Choroid plexus epithelial cell (primary cell): ENCODE measurements at places on chromosomes 11 and 22.

- no peak for DNase-seq
Measured at GRCh38 chr22:48669986-48670716, 1157.5 kb downstream of the BRD1 start.

DNA sequence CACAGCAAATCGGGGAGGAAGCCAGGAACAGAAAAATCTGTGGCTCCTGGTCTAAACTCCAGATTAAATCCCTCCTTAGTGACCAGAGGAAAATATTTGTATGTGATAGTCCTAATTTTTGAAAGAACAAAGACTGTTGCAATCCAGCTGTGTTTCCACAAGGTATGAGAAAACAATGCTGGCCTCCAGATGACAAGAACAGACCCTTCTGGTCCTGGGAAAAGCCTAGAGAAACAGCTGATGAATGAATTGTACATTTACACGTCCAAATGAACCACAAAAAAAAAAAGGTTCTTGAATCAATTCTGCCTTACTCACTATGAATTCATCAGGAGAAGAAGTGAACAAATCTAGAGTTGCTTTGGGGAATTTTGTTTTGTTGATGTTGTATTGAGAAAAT, 63.7 kb downstream of the ETS1 start:
- peak; percentile 69 for DNase-seq

DNA sequence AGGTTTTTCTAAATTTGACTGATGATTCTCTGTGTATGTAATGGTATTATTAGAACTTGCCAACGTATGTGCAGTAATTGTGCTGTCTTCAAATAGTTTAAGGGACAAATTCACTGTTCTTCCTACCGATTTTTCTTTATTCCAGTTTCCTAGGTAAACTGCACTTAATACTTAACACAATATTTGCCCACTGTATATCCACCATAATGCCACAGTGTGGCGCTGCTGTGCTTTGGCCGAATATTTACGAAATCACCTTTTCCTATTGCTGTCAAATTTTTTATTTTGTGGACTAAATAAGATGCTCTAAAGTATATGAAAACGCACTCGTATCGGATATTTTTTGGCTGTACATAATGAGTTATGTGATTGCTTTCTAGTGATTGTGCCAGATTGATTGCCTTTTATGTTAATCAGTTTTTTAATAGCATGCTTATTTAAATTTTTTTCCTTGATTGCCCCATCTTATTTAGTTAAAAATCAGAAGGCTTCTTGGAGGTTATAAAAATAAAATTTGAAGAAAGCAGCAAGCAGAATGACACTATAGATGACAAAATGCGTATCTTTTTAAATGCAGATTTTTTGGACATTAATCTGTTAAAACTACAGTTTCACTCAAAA, 10.5 kb downstream of the AASDHPPT start:
- peak; percentile 82 for DNase-seq

GRCh38 chr11:102824556-102824955, 18.9 kb downstream of the MMP3 start:
- DNase-seq: peak; percentile 7

DNA sequence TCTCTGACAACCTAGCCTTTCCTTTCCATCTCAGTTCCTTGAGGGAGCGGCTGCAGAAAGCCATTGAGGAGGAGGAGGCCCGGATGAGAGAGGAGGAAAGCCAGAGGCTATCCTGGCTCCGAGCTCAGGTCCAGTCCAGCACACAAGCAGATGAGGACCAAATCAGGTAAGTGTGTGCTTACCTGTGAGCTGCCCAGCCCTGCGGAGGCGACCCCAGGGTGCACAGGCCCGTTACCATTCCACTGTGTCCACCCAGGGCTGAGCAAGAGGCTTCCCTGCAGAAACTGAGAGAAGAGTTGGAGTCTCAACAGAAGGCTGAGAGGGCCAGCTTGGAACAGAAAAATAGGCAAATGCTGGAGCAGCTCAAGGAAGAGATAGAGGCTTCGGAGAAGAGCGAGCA, 63.1 kb downstream of the CEP164 start:
- no peak for DNase-seq

DNA sequence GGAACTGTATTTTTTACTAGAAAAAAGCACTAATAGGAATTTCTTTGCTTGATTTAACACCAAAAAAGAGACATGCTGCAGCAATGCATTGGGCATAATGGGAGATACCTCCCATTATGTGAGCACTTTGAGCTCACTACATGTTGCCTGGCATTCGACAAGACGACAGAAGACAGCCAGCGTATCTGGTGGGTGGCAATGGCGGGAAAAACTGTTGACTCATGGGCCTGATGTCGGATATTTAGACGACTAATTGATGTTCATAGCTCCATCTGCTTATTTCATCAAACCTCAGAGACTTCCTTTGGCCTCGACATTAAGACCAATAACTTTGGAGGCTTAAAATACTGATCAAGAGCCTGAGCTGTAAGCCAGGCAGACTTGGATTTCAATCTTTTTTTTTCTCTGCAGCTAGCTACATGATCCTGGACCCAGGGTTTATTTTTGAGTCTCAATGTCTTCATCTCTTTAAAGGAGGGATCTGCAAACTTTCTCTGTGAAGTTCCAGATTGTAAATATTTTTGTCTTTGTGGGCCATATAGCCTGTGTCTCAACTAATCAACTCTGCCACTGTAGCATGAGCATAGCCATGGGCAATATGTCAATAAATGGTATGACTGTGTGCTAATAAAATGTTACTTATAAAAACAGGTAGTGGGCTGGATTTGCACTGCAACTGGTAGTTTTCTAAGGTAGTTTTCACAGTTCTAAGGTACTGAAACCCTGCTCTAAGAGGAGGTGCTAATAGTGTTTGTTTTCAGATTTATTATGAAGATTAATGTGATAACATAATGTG, 375.1 kb downstream of the METTL15 start:
- no peak for DNase-seq

GRCh38 chr22:40443732-40444131, 73.3 kb downstream of the SGSM3 start:
- DNase-seq: no peak

GRCh38 chr11:73355109-73355508, 21.1 kb upstream of the RELT start:
- no peak for DNase-seq

GRCh38 chr11:117976445-117976844, 9.7 kb upstream of the IL10RA start:
- no peak for DNase-seq

GRCh38 chr11:69218271-69218682, 62.5 kb downstream of the SMIM38 start:
- DNase-seq: no peak

DNA sequence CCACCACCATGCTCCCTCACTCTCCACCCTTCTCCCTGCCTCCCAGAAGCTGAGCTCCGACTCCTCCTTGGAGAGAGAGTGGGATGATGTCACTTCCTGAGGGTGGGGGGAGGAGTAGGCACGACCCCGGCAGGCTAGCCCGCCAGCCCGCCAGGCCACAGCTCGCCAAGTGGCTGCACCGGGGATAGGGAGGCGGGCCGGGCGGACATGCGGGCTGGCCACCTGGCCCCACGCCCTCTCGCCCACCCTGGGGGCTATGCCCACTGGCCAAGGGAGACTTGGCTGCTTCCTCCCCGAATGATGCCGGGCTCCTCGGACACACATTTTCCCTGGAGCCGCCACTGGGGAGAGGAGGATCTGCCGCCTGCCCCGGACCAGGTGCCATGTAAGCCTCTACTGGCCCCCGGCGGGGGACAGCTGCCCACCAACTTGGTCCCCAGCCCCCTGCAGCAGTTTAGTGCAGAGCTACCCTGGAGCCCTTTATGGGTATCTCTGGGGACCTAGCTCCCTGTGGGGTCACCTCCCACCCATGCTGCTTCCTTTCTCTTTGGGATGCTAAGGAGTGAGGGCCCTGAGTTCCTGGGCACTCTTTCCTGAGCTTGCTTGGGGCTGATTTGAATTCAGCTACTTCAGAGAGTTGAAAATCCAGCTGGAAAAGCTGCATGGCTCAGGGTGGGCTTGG, 33.7 kb upstream of the MYRF start:
- DNase-seq: peak; percentile 63

- DNase-seq: no peak
Measured at GRCh38 chr11:58446294-58446693, 4.3 kb upstream of the OR5B12 start.

DNA sequence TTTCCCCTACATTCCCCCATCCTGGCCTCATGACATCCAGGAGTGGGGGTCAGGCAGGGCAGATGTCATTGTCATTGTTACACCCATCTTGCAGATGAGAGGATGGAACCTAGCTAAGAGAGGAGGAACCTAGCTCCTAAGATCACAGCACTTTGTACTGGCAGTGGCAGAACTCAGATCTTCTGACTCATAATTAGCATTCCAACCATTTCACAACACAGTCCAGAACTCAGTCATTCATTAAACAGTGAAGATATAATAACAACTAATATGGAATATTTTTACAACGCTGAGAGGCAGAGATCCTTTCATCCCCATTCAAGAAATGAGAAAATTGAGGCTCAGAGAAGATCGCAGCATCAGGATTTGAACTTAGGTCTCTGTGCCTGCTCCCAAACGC, 127.8 kb downstream of the CHST1 start:
- peak; percentile 23 for DNase-seq

- no peak for DNase-seq
Measured at GRCh38 chr11:40269865-40270264, 1189.6 kb downstream of the LRRC4C start.

DNA sequence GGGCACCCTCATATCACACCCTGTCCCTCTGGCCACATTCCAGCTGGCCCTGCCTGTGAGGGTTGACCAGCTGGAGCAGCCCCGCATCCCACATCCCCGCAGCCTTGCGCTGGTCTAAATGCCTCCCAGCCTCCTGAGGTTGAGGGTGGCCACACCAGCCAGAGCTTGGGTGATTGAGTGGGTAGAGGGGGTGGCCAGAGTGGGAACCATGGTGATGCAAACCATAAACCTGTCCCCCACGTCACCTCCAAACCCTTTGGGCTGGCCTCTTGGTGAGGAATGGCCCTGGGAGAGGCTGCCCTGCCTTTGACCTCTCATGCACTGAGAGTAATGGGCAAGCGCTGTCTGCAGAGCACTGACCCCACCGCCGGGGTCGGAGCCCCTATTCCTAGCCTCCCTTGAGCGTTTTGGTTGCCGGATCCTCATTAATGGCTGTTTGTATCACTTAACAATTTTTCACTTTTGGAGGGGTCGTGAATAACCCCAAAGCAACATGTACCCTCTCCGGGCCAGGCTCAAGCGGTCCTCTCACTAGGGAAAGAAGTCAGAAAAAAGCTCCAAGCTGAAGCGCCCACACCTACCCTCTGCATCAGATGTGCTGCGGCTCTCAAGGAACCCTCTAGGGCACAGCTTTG, 16.0 kb upstream of the KCNQ1OT1 start:
- no peak for DNase-seq

GRCh38 chr11:45726493-45727054, 61.2 kb upstream of the CHST1 start:
- DNase-seq: no peak

DNA sequence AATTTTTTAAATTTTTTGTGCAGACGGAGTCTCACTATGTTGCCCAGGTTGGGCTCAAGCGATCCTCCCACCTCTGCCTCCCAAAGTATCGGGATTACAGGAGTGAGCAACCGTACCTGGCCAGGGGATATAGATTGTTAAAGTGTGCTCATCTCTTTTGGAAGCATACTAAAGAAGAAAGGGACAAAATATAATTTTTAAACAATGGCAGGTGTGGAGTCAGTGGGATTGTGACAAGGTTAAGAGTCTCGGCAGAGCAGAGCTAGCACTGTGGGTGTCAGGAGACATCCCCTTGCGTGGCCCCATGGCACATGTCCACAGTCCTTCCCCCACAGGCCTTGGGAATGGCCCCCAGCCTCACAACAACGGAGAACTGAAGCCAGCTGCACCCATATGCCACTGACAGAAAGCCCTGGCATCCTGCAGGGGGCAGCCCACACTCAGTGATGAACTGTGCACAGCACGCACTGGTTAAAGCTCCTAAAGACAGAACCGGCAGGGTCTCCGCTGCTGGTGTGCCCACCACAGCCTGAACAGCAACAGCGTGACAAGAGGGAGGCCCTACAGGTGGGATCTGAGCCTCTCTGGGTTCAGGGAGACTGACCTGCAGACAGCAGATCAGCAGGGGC, 29.9 kb downstream of the SERPIND1 start:
- DNase-seq: peak; percentile 70
